ENCODE measurements at places on chromosomes 16 and 17.

GRCh38 chr17:19706791-19707727 is 9.3 kb downstream of the SLC47A2 start:
- DNase-seq = no peak

DNA sequence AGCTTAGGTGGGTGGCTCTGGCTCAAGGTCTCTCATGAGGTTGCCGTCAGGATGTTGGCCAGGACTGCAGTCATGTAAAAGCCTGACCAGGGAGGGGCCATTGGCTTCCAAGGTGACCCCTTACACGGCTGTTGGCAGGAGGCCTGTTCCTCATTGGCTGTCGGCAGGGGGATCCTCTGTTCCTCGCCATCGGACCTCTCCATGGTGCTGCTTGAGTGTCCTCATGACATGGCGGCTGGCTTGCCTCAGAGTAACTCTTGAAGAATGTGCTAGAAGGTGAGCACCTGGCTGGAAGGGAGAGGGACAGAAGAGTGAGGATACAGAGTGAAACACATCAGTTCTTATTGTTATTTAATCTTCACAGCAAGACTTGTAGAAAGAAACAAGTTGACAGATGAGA is 4.7 kb upstream of the RPRML start:
- DNase-seq = no peak

DNA sequence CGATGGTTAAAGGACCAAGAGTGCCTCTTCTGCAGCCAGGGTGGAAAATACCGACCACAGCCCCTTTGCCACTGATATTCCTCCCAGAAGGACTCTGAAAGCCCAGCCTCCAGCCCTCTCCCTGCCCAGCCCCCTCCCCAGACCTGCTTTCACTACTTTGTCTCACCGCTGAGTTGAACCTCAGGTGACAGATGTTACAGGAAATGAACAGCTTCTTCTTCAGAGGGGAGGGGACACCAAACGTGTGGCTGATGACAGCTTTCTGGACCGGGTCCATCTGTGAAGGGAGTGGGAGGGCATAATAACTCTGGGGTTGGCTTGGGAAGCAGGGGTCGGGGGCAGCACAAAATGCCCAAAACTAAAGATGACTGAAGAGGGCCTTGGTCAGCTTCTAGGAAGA is 14.2 kb downstream of the NKIRAS2 start:
- DNase-seq = no peak

GRCh38 chr16:86570558-86571529 is 4.2 kb downstream of the FOXC2 start:
- no peak for DNase-seq

GRCh38 chr16:72715267-72715666 is 332.7 kb downstream of the ZFHX3 start:
- no peak for DNase-seq

GRCh38 chr16:79004309-79004708 is 596.2 kb downstream of the MAF start:
- no peak for DNase-seq

DNA sequence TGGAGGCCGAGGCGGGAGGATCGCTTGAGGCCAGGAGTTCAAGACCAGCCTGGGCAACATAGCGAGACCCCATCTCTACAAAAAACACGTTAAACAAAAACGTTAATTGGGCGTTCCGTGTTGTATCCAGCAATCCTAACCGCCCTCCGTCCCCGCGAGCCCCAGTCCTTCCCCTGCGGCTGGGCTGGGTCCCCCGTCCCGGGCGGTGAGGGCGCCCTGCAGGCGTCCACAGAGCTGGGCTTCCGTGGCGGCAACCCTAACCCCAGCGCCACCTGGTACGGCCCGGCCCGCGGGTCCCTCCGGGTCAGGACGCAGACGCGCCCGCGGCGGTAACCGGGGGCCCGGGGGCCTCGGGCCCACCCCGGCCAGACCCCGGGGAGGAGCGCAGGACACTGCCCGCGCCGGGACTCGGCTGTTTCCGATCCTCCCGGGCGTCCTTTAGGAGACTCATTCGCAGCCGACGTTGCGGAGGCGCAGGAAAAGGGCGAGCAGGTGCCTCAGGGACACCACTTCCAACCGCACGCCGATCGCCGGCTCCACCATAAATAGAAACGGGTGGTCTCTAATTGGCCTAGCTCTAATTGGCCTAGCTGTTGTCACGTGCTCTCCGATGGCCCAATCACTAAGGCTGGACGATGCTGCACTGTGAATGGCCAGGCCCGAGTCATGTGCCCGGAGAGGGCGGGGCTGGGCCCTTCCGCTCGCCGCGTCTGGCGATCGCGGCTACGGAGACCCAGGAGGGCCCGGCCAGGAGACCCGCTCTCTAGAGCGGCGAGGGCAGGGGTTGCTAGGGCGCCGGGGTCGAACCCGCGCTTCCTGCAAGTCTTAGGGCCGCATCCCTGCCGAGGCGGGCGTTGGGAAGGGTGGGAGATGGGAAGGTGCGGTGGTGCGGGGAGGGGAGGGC is 19.0 kb upstream of the CSNK1D start:
- DNase-seq = peak; percentile 95

All from Calu3 (cell line).